Stimulated activated CD4-positive, alpha-beta T cell treated with anti-CD3 and anti-CD28 coated beads, Interleukin-12 subunit alpha, Interleukin-12 subunit beta, amount 100 ng/mL, for 24 hours (primary cell): ENCODE measurements at places on chromosomes 12 and 14.

- DNase-seq, result no peak
Observed at GRCh38 chr12:119479121-119479561, 114.4 kb upstream of the TMEM233 start.

GRCh38 chr12:84964048-84964447, 51.4 kb upstream of the SLC6A15 start:
- DNase-seq, result no peak

DNA sequence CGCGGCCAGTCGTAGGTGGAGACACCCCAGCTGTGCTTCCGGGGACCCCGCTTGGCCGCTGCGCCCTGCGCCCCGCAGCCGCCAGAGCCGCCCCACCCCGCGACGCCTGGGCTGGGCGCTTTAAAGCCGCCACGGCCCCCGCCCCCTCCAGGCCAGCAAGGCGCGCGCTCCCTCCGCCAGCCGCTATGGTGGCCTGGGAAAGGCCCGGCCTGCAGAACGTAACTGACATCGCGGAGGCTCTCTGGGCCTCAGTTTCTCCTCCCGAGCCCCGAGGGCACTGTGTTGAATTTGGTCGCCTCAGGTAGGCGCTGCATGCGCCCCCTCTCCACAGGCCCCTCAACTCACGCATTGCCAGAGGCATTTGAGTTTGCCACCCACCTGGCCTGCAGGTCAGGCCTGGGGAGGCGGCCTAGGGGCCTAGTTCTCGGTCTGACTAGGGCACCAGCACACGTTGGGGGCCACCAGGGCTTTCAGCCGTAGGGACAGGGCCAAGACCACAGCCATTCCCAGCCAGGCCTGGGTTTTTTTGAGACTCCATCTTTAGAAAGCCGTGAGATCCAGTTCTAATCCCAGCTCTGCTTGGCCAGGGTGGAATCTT, at the start of gene NGB:
TSS of gene NGB (minus strand) at position 94 of the 598 bp plus-strand sequence. CDS start 269 bp downstream, outside the sequence.
- no peak for DNase-seq

DNA sequence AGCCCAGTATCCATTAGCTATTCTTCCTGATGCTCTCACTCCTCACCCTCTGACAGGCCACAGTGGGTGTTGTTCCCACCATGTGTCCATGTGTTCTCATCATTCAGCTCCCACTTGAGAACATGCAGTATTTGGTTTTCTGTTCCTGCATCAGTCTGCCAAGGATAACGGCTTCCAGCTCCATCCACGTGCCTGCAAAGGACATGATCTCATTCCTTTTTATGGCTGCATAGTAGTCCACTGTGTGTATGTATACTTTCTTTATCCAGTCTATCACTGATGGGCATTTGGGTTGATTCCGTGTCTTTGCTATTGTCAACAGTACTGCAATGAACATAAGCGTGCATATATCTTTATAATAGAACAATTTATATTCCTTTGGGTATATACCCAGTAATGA, 8.9 kb downstream of the ATG2B start:
- DNase-seq, result no peak

DNA sequence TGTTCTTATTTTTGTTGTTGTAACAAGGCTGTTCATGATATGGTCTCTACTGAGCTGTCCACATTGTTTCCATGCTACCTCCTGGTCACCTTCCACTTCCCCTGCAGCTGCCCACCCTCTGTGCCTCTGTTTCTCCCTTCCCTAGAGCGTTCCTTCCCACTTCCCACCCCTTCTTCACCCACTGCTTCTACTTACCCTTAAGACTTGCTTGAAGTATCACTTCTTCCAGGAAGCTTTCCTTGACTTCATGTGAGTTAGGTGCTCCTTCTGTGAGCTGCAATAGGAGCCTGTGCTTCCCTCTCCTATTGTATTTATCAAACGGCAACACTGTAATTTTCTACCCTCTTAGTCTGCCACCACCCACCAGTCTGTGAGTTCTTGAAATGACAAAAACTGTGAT, 286.8 kb upstream of the AMIGO2 start:
- no peak for DNase-seq

DNA sequence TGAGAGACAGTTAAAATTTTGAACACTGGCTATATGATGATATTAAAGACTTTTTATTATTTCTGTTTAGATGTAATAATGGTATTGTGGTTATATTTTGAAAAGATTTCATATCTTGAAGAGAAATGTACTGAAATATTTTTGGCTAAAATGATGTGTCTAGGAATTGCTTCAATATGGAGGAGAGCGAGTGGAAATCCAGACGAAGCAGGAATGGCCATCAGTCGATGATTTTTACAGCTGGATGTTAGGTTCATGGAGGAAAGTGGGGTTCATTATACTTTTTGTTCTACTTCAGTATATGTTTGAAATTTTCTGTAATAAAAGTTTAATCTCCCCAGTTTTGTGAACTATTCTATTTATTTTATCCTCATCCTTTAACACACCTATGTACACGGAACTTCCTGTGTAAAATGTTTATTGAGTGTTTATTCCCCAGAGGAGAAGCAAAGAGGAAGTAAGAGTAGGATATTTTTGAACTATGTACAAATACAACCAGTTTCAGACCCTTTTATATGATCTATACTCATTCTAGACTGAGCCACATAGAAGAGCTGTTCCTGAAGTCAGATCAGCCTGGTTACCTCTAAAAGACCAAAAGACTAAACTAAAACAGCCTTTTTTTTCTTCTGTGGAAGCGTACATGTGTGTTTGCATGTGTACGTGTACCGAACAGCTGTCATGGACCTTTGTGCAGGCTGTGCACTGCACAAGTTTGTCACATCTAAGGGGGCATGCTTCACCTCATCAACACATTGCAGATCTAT, 211.0 kb upstream of the NUDT4 start:
- DNase-seq, result no peak

GRCh38 chr14:74065746-74066575, 18.3 kb downstream of the ALDH6A1 start:
- DNase-seq, result no peak

- no peak for DNase-seq
Observed at GRCh38 chr12:78951803-78952551, 87.4 kb downstream of the SYT1 start.

DNA sequence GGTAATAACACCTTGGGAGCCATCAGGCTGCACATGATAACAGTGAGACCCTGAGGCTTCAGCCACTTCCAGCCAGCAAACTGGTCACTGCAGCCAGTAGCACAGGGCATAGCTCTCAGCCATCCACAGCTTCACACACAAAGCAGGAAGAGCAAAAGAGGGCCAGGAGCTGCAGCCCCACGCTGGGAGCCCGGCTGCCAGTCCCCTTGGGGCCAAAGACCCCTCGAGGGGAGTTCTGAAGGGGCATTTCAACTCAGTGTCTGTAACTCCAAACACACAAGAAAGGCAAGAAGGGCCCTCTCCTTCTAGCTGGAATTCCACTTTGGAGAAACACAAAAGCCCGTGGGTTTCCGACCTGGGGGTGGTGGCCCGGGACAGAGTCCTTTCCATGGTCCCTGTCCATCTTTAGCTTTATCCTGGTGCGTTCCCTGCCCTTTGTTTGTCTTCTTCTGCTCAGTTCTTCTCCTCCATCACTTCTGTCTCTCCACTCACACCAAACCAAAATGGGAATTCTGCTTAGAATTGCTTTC, 151.8 kb upstream of the FKBP4 start:
- DNase-seq, result no peak

- DNase-seq, result no peak
Observed at GRCh38 chr12:5094551-5094950, 50.9 kb downstream of the KCNA5 start.

DNA sequence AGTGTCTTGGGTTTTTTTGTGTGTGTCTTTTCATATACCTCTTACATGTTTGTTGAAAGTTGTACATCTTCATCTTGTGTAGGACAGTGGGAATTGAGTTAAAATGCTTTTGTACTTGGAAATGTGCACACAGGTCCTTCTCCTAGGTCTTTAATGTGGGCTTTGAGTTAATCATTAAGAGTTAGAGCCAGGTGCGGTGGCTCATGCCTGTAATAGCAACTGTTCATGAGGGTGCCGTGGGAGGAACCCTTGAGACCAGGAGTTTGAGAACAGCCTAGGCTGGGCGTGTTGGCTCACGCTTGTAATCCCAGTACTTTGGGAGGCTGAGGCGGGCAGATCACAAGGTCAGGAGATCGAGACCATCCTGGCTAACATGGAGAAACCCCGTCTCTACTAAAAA, 13.9 kb downstream of the CLECL1 start:
- DNase-seq, result no peak

DNA sequence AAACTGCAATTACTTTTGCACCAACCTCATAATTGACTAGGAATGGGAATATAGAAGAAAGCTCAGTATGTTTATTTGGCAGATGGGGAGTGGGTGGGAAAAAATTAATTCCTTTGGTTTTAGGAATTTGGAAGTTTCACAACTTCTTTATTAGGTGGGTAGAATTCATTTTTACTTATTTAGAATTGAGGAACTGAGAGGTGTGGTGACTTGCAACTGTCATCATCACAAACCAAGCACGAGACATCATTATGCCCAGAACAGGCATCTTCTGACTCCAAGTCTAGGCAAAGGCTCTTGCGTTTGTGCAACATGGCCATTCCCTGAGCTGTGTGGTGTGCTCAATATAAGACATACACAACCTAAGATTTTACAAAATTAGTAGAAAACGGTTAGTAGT, 380.0 kb downstream of the ATP23 start:
- no peak for DNase-seq

GRCh38 chr12:116202940-116203339, 74.6 kb downstream of the MED13L start:
- no peak for DNase-seq

GRCh38 chr14:97120611-97121031, 323.4 kb downstream of the VRK1 start:
- peak; percentile 19 for DNase-seq
